ENCODE measurements at places on chromosomes 16 and 17.

- DNase-seq: no peak
Observed at GRCh38 chr17:59695945-59696681, 11.1 kb downstream of the PTRH2 start.

- DNase-seq: no peak
Observed at GRCh38 chr16:10120953-10121352, 61.3 kb downstream of the GRIN2A start.

GRCh38 chr17:64028874-64029464, 8.5 kb upstream of the ICAM2 start:
- DNase-seq: no peak

DNA sequence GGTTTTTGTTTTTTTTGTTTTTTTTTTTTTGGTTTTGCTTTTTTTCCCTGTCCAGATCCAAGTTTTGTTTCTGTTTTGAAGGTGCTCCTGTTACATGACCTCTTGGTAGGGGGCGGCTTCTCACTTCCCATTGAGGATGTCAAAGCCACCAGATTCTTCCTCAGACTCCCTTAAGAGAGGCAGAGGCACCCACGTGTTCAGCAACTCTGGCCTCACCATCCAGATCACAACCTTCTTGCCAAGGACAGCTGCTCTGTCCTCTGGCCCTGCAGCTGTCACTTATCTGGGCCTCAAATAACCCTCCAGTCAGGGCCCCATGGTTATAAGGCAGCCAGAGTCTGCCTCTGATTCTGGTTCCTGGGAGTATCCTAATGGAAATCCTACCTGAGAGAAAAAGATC, 208.5 kb downstream of the STX8 start:
- DNase-seq: no peak

Data from NCI-H1048 (cell line).